ENCODE measurements at places on chromosomes 5 and 9.

GRCh38 chr5:157963761-157964160, 104.8 kb upstream of the CLINT1 start:
- DNase-seq: no peak

GRCh38 chr9:77510666-77511065, 137.5 kb downstream of the GNA14 start:
- no peak for DNase-seq

DNA sequence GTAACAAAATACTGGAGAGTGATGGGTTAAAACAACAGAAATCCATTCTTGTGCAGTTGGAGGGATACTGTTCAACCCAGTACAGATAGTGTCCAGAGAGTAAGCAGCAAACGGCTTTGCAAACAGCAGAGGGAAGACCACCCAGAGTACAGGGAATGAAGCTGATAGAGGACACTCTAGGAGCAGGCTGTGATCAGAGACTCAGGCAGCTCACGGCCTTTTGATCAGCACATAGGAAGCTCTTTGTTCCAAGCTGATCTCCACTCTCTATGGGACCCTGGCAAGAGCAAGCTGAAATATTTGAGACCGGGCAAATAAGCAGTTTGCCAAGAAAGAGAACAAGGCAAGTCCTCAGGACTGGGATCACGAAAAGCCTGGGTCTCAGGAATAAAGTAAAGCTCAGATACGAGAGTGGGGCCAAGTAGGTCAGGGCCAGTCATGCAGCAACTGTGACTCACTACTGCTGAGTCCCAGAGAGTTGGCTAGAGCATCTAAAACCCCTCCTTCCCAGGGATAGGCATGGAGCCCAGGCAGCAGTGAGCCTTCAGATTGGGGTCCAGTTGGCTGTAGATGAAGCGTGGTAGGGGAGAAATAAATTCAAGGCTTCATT, 52.4 kb downstream of the MELK start:
- DNase-seq: no peak

GRCh38 chr5:130116972-130117371, 212.7 kb downstream of the CHSY3 start:
- DNase-seq: no peak

GRCh38 chr9:90773617-90774016, 28.0 kb upstream of the SYK start:
- peak; percentile 37 for DNase-seq

- DNase-seq: no peak
Observed at GRCh38 chr5:54837093-54837492, 148.3 kb downstream of the ESM1 start.

DNA sequence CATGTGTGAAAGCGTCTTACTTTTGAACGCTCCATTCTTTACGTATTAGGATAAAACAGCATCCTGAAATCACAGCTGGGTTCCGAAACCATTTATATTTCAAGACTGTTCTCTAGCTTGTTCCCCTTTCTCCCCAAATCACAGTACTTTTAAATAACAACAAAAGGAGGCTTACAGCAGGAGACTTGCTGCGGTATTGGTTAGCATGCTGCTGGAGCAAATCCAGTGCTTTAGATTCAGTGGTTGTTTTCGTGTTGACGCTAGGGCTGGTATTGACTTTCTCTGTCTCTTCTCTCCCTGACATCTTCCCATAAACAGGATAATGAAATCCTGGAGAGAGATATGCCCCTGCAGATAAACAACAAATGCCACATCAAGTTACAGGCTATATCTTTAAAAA, 103.1 kb downstream of the ZNF608 start:
- DNase-seq: no peak

- DNase-seq: no peak
Observed at GRCh38 chr9:133474215-133474614, 4.7 kb downstream of the SLC2A6 start.

GRCh38 chr9:107999011-107999410, 509.4 kb upstream of the KLF4 start:
- DNase-seq: no peak

GRCh38 chr5:135053278-135053677, 19.2 kb upstream of the PITX1 start:
- no peak for DNase-seq

- DNase-seq: no peak
Observed at GRCh38 chr5:116308391-116308790, 223.6 kb downstream of the COMMD10 start.

DNA sequence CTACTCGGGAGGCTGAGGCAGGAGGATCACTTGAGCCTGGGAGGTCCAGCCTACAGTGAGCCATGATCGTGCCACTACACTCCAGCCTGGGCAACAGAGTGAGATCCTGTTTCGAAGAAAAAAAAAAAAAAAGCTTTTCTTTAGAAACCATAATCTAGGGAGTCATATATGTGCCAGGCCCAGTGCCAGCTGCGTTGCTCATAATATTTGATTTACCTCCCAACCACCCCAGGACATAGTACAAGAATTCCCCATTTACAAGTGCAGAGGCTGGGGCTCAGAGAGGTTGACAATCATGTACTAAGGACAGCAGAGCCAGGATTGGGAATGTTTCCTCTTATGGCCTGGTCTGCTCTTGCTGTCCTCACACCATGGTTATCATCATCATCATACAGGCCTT, 25.1 kb upstream of the TRIM14 start:
- DNase-seq: no peak

DNA sequence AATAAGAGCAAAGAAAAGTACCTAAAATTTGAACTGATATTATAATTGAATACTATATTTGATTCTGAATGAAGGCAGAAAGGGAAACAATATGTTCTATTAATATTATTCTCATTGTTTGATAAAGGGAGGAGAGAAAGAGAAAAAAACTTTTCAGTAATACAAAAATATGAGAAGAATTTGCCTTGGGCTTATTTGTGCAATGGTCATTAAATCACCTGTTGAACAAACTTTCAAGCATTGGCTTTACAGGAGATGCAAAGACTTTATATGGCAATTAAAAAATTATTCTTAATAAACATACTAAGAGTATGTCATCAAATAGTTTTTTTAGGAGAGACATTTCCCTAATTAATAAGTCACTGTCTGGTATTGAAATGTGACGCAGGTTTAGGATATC, 85.0 kb downstream of the CSNK1G3 start:
- DNase-seq: no peak

- no peak for DNase-seq
Observed at GRCh38 chr9:130157079-130157478, 15.1 kb upstream of the NCS1 start.

- DNase-seq: no peak
Observed at GRCh38 chr9:137688725-137689124, 69.9 kb downstream of the EHMT1 start.

DNA sequence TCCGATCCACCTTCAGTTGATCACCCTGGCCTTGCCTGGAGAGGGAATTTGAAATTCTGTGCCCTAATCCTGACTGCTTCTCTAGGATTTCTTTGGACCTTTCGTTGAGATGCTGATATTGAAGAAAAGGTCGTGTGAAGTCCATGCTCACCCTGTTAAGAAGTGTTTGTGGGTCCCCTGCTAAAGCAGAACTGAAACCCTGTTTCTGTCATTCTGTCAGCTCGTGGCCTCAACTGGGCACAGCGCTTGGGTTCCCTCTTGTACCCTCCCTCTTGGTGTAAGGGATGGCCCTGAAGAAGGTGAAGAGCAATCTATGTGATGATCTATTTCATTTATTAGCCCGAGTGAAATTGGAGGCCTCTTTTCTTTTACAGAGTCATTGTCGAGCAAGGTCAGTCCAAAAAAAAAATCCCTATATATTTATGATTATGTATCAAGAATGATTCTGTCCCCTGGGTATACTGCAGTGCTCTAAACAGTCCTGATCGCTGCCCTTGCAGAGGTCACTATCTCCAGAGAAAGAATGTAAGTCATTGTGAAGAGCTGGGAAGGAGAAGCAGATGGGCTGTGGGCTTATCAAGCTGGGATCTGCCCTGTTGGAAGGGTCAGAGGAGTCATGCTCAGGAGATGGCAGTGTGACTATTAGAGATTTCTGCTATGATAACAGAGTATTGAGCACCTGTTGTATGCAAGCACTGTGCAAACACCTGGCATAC, 56.1 kb downstream of the WWC1 start:
- no peak for DNase-seq

GRCh38 chr5:4212981-4213819, 617.6 kb downstream of the IRX1 start:
- DNase-seq: no peak

GRCh38 chr5:96721351-96721977, 59.3 kb downstream of the CAST start:
- no peak for DNase-seq

- DNase-seq: no peak
Observed at GRCh38 chr9:130745210-130745800, 51.7 kb downstream of the EXOSC2 start.

DNA sequence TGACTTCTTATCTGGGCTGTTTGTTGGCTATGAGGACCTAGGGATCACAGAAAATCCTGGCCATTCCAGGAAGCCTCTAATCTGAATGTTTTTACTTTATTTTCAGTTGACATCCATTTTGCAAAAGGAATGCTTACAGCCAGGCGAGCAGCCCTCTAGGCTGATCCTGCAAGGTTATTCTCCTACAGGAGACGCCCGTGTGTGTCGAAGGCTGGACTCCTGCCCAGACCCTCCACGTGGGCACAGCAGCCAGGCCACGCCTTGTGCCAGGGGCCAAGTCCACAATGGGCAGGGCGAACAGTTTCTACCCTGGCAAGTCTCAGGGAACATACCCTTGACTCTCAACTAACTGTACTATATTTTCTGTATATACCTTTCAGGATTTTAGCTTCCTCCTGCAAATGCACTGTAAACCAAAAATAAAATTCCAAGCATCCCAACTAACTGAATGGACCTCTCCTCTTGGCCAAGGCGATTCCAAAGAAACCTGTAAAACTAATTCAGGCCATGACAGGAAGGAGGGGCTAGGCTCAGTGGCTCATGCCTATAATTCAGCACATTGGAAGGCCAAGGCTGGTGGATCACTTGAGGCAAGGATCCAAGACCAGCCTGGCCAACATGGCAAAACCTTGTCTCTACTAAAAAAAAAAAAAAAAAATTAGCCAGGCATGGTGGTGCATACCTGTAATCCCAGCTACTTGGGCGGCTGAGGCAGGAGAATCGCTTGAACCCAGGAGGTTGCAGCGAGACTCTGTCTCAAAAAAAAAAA, 5.7 kb downstream of the CMBL start:
- peak; percentile 73 for DNase-seq

- DNase-seq: no peak
Observed at GRCh38 chr9:106961623-106962022, 98.7 kb downstream of the ZNF462 start.

- no peak for DNase-seq
Observed at GRCh38 chr9:129607027-129607387, 13.9 kb downstream of the C9orf50 start.

DNA sequence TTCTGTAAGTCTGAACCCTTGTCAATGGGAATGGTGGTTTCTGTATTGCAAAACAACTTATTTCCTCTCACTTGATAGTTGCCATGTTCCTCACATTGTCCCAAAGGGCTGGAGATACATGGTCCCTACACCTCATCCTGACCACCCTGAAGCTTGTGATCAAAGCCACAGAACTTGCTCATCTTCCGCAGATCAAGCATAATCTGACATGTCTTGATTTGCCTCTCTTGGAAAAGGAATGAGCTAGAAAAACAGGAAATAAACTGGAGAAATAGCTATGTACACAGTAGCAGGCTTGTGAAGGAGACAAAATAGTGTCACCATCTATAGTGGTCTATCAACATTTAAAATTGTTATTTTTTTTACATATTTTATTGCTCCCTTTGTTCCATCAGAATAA, 871.9 kb upstream of the C9orf72 start:
- no peak for DNase-seq

DNA sequence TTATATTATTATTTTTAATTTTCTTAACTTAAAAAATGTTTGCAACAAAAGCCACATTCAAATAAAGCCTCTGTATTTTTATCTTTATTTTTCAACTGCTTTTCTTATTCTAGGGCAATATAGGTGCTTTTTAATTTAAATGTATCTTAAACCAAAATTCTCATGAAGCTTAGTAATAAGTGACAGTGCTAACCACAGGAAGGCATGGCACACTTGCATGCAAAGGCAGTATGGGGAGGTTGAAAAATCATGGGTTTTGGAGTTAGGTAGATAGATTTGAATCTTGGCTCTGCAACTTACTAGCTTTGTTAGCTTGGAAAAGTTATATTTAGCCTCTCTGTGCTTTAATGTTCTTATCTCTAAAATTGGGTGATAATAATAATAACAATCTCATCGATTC, 458.0 kb downstream of the DMAC1 start:
- no peak for DNase-seq

- no peak for DNase-seq
Observed at GRCh38 chr5:80240368-80240986, 15.4 kb downstream of the SERINC5 start.
